Activated T-cell treated with anti-CD3 and anti-CD28 coated beads, Interleukin-2, amount 50 U/mL, for 24 hours (primary cell): ENCODE measurements at places on chromosomes 1 and 21.

DNA sequence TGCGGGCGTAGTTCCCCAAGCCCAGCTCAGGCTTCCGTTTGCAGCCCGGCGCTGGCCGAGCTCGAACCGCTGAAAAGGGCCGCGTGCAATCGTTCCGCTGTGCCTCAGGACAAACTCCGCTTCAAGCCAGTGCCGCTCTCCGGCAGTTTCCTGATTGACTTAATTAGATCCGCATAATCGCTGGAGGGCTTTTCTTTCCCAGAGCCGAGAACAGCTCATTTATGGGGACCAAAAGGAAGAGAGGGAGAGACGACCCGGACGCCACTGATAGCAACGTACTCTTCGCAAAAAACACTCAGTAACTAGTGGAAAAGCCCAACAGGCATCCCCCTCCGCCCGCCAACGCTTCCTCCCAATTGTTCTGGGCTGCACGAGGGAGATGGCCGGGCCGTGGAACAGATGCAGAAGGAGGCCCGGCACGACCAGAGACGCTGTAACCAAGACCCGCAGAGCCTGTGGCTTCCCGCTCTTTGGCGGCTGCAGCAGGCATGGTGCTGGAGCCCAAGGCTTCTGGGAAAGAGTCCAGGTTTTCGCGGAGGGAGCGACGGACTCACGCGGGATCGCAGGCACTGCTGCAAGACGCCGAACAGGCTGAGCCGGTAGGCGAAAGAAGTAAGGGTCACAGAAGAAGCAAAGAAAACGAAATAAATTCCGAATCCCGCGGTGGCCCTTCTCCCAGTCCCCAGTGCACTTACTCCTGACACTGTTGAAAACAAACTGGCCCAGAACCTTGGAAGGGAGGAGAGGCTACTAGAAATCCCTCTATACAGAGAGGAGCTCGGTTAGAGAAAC lies 3.6 kb upstream of the FOXD2 start:
- DNase-seq = no peak

DNA sequence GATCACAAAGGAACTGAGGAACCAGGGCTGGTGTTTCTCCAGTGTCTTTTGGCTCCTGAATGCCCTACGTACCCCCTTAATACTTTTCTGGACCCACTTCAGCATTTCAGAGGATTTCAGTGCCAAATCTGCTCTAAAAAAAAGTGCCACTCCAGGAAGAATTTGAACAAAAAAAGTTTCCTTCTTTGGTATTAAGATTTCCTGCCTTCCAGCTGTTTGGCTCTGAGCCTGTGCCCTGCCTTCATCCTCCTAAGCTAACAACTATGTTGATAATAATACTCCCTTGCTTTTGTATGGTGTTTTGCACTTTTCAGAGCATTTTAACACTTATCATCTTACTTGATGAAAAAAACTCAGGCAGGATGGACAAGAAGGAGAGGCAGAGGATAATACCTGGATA lies 11.0 kb upstream of the RIMS3 start:
- no peak for DNase-seq

- DNase-seq = no peak
Observed at GRCh38 chr1:116770625-116771024, 16.4 kb downstream of the CD2 start.

- no peak for DNase-seq
Observed at GRCh38 chr1:193709607-193710006, 523.2 kb upstream of the B3GALT2 start.

DNA sequence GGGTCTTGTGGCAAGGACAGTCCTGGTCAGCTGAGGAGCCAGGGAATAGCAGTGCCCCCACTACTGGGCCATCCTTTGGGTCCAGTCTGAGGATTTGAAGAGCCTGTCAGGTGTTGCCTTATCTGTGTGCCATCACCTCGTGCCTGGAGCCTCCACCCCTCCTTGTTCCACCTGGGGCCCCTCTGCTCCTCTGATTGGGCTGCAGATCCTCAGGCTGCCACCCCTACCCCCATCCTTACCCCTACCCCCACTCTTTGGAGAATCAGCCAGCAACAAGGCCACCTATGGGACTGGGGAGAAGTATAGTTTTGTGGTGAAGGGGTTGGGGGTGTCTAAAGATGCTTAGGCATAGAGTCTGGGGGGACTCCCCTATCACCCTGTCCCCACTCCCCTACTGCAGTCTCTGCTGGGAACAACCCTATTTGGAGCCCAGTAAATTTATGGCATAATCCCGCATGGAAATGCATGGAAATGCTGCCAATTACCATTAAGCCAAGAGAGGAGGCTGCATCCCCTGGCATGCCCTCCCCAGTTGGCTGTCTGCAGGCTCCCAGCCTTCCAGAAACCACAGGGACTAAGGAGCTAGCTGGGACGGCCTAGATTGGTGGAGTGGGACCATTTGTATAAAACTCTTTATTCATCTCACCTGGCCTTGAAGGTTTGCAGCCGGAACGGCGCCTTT lies 142.7 kb upstream of the CSF3R start:
- DNase-seq = no peak

GRCh38 chr1:30719406-30720270 lies 3.7 kb downstream of the MATN1 start:
- no peak for DNase-seq

GRCh38 chr1:221900678-221901077 lies 158.8 kb upstream of the DUSP10 start:
- DNase-seq = no peak

- no peak for DNase-seq
Observed at GRCh38 chr1:24619376-24619775, 23.7 kb upstream of the SRRM1 start.

DNA sequence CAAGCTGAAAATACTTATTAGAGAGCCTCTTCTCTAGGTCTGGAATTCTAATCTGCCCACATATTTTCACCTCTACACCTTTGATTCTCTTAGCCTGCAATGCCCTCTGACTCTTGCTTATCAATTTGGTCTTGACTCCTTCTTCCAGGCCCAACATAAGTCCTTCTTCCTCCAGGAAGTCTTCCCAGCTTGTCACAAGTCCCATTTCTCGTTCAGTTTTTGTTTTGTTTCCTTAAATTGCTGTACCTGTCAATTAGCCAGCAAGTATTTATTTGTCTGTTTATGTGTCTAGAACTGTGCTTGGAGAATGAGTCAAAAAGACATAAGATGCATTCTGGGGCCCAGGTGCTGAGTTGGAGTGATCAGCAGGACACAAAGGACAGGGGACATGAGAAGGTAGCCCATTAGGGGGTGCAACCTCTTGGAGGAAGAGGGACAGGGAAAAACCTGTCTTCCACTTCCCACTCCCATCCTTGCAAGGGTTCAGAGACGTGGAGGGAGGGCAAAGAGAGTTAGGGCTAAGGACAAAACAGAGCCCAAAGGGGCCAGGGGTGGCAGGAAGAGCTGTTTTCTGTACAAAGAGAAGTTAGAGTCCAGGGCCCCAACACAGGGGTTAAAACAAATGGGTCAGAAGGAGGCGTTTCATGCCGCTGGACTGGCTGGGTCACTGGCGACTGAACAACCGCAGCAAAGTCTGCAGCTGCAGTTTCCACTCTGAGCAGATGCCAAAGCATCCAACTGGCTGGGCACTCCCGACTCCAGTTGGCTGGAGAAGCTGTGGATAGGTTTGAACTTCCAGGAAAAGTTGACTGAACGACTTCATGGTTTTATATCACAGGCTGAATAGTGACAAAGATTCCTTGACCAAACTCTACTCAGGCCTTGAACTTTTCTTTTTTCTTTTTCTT lies 10.7 kb upstream of the CNR2 start:
- DNase-seq = no peak

DNA sequence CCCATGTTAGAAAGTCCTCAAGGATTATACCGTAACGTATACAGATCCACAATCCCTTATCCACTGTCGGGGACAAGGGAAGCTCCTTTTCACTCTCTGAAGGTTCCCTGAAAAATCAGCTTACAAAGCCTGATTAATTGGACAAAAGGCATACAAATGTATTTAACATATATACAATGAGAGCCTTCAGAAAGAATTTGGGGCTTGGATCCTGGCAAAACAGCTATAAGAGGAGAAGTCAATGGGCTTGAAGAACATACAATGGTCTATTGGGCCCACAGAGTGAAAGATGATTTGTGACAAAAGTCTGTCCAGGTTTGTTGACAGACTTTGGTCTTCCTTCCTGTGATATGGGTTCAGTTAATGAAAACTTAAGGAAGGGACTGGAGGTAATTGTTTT lies 10.7 kb downstream of the TACSTD2 start:
- no peak for DNase-seq

DNA sequence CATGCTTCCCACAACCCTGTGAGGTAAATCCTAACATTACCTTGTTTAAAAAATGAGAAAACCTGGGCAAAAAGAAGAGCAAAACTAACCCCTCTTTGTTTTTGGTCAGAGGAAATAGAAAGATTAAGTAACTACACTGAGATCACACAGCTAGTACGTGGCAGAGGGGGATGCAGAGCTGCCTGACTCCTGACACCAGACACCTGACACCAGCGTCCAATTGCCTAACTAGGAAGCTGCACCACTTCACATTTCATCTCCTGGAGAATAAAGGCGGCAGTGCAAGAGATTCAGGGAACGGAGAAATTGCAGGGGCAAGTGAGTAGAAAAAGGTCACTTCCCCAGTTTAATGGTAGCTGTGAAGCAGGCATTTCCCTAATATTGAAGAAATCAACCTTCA lies 229.3 kb upstream of the PTBP2 start:
- no peak for DNase-seq

DNA sequence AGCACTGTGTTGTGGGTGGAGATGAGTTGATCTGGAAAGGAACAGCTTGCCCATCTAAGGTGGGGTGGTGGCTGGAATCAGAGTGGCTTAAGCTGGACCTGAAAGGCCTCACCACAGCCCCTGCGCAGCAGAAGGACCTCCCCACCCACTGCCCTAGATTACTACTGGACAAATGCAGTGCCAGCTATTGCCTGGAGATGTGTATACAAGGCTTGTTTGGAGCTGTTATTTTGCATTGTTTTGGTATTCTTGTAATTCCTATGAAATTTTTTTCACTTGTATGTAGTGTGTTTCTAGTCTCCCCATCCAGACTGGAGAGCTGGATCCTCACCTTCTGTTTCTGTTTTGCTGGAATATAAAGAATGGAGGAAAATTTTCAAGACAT lies 1.3 kb upstream of the SLC30A1 start:
- no peak for DNase-seq

- DNase-seq = no peak
Observed at GRCh38 chr1:226580625-226581270, 32.2 kb downstream of the STUM start.

- DNase-seq = no peak
Observed at GRCh38 chr1:77014073-77014788, 147.0 kb downstream of the ST6GALNAC5 start.

DNA sequence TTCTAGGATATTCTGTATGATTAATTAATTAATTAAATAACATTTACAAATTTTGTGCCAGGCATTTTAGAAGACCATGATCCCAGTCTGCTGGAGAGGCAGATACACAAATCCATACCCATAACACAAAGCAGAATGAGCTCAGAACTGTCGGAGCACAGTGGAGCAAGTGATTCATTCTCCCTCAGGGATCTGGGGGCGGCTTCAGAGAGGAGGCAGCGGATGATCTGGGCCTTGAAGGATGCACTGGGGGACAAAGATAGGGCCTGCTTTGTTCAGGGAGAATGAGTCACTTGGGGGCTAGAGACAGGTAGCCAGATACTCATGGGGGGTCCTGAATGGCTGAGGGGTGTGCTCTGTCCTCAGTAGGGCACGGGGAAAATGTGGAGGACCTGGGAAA lies 50.9 kb upstream of the TRABD2B start:
- DNase-seq = no peak

DNA sequence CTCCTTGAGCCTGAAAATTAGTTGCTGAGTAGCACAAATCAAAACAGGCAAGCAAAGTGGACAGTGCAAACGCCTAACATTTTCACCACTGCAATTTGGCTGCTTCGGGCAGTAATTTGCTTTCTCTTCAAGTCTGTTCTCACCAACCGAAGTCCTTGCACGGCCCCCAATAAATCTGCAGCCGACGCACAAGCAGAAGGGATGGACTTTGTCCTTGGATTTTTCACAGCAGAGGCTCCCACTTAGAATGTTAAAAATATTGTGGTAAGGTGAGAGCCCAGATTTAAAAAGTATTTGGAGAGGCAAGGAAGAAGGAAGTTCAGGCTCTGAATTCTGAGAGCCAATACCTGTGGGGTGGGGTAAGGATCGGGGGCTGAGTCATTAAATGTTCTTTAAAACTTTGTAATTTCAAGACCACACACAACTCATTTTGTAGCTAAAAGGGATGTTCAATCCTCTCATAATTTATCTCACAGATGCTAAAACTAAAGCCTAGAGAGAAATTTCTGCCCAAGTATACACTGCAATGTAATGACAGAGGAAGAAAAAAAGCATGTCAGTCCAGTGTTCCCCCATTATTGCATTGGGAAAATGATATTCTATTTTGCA lies 6.2 kb downstream of the CD247 start:
- DNase-seq = no peak

GRCh38 chr1:235857756-235858155 lies 8.9 kb downstream of the LYST start:
- no peak for DNase-seq

- DNase-seq = no peak
Observed at GRCh38 chr1:17963513-17963912, 144.1 kb upstream of the IGSF21 start.

GRCh38 chr1:51969038-51969705 lies 21.3 kb downstream of the RAB3B start:
- DNase-seq = no peak

DNA sequence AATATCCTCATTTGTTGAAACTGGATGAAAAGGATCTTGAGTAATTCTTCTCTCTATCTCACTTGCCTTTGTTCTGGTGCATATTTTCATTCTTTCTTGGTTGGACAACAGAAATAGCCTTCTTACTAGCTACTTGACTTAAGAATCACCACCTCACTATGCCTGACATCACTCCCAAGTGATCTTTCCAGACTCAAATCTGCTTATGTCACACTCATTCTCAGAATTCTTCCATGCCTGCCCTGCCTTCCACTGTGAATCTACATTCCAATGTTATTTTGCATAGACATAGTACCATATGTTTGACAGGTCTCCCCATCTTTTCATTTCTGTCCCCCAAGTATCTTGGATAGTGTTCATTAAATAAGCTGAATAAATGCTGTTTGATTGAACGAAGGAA lies 78.5 kb upstream of the DPYD start:
- DNase-seq = no peak
